CD4-positive, alpha-beta T cell treated with Interleukin-12 subunit alpha and Interleukin-12 subunit beta, for 1 hour (primary cell): ENCODE measurements at places on chromosomes 5 and 9.

- DNase-seq: no peak
Observed at GRCh38 chr5:449151-449550, 6.2 kb downstream of the EXOC3 start.

GRCh38 chr5:171701100-171701541 is 84.5 kb upstream of the SMIM23 start:
- DNase-seq: no peak

- no peak for DNase-seq
Observed at GRCh38 chr9:133763272-133764183, 25.4 kb upstream of the SARDH start.

- DNase-seq: no peak
Observed at GRCh38 chr5:179112469-179113142, 52.4 kb downstream of the ZNF354C start.

DNA sequence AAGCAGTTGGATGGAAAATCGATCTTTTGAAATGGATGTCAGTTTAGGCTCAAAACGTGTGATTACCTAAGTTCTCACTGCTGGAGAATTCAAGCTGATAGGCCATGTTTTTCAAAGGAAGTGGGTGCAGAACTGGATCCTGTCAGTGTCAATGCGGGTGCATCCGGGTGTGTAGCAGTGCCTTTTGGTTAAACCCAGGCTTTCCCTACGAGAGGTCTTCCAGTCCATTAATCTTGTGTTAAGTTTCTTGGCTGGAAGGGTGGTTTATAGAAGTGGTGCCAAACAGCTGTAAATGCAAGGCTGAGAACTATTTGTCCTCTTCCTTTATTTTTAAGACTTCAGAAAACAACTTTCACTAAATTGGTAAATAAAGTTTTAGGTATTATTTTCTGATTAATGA is 71.9 kb downstream of the DAPK1 start:
- no peak for DNase-seq

DNA sequence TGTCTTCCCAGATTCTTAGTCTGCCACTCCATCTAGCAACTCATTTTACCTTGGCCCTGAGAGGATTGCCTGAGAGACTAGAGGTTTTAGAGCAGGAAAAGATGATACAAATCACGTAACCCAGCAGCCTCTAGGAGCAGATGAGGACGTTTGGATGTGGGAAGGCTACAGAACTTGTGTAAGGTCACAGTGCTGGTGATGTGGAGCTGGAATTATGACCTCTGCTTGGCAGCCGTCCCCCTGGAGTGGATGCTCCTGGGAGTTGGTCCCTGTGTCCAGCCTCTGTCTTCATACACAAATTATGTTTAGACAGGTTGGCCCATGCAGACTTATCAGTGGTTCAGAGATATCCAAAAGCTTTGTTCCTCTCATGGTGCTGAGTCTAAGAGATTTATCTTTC is 499.0 kb downstream of the EBF1 start:
- DNase-seq: no peak

- DNase-seq: no peak
Observed at GRCh38 chr5:173864126-173865050, 23.8 kb upstream of the CPEB4 start.

- no peak for DNase-seq
Observed at GRCh38 chr9:69054989-69055388, 19.4 kb downstream of the FXN start.

- no peak for DNase-seq
Observed at GRCh38 chr5:84961193-84961592, 576.5 kb upstream of the EDIL3 start.

GRCh38 chr9:113654605-113655428 is 191.3 kb downstream of the RGS3 start:
- DNase-seq: no peak

GRCh38 chr5:134735243-134735642 is 3.1 kb upstream of the CAMLG start:
- no peak for DNase-seq

GRCh38 chr9:38288502-38288901 is 104.0 kb upstream of the ALDH1B1 start:
- DNase-seq: no peak
